ENCODE measurements at places on chromosomes 1 and 21.

DNA sequence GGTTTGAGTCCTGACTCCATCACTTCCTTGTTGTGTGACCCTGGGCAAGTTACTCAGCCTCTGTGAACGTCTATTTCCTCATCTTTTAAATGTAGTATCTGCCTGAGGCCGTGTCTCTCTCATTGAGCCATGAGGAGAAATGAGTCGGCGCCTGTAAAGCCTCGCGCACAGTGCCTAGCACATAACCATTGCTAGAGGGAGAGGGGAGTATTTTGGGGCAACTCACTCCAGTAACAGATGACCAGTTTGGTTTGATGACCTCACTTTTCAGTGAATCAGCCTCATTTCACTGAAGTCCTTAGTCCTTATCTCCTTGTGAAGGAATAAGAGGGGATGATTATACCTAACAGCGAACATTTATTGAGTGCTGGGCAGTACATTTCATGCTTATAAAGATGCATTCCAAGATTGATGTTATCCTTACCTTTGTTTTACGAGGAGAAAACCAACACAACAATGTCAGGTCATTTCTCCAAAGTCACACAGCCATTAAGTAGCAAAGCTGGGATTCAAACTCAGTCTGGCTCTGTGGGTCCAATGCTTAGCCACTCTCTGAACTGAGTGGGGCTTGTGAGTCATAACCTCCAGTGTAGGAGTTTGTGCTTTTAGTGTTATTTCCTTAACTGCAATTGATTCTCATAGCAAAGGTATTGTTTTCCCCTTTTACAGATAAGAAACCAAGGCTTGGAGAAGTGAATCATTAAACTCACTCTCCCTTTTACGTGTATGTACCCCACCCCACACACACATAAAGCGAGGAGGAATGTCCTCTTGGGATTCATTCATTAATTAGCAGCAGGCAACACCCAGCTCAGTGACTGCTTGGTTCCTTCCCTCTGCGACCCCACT lies 25.9 kb downstream of the KCNC4 start:
- peak; percentile 55 for DNase-seq

DNA sequence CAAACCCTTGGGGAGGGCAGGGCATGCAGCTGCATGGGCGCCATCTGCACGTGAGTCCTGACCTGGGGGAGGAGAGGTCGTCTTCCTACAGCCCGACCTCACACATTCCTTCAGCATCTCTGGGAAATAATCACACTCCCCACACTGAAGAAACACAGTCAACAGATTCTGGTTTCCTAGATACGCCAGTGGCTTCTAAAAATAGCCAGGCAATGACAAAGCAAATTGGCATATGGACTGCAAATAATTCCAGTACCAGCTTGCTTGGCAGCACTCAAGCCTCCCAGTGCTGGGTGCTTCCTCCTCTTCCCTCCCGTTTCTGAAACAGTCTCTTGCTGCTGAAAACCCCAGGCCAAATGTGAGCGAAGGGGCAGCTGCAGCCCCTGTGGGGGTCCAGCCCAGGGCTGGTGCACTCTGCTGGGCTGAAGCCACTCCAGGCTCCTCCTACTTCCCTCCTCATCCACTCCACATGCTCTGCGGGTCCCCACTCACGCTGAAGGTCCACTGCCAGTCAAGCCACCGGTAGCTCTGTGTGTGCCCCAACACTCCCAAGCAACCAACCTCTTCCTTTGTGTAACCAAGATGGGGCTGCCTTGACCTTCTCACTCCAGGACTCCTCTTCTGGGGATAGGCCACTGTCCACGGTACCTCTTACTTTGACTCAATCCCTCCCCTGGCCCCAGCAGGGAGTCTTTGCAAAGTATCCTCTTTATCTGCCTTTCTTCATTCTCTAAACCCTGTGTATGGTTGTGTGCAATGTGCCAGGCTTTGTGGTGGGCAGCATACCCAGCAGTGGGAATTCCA lies 69.0 kb downstream of the KCND3 start:
- DNase-seq = no peak

DNA sequence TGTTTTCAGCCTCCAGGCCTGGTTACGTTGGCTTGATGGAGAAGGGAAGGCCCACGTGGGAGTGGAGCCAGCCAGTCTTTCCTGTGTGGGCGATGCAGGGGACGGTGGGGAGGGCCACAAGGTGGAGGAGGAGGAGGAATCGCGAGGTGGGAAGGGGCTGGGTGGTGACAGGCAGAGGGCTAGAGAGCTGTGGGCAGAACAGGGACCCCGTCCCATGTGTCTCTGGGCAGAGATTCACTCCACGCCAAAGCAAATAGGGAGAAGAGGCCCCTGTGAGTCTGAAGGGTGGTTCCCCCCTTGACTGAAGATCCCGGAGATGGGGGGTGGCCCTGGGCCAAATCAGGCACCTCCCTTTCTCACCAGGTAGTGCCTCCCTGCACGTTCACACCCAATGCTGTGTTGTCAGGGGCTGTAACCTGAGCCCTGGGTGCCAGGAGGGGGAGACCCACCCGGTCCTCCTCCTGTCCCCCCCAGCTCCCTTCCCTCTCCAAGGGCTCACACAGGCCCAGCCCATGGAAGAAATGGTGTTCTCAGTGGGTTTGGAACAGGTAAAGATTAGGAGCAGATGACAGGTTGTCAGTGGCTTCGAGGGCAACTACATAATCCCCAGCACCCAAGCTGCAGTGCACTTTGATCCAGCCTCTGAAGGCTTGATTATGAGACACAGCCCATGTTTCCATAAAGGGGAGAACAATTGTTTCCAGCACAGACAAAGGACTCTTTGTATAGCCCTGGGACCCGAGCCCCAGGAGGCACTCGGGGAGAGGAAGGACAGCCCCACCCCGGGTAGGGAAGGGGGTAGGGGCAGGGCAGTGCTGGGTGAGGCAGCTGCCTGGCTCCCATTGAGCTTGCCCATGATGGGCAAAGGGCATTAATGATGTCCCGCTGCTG lies 37.7 kb upstream of the GPR37L1 start:
- no peak for DNase-seq

GRCh38 chr1:69702085-69702484 lies 134.4 kb downstream of the LRRC7 start:
- DNase-seq = no peak

GRCh38 chr1:85943526-85943925 lies 213.0 kb downstream of the COL24A1 start:
- DNase-seq = no peak

- DNase-seq = no peak
Observed at GRCh38 chr1:39394598-39394997, 96.8 kb upstream of the BMP8A start.

DNA sequence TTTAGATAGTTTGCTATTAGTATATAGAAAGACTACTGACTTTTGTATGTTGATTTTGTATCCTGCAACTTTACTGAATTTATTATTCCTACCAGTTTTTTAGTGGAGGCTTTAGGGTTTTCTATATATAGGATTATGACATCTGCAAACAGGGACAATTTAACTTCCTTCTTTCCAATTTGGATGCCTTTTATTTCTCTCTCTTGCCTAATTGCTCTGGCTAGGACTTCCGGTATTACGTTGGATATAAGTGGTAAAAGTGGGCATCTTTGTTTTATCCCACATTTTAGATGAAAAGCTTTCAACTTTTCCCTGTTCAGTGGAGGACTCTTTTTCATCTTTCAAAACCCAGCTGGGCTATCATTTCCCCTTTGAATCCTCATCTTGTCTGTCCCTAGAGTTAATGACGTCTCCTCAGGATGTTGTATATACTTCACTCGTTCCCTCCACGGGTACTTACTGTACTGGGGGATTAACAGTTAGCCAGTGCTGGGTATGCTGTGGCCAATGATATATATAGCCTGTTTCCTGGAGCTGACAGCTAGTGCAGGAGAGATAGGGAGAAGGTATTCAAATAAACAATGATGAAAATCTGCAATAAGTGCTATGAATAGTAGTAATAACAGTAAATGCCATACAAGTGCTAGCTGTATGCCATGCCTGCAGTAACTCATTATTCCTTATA lies 9.8 kb downstream of the ACOT11 start:
- DNase-seq = no peak

DNA sequence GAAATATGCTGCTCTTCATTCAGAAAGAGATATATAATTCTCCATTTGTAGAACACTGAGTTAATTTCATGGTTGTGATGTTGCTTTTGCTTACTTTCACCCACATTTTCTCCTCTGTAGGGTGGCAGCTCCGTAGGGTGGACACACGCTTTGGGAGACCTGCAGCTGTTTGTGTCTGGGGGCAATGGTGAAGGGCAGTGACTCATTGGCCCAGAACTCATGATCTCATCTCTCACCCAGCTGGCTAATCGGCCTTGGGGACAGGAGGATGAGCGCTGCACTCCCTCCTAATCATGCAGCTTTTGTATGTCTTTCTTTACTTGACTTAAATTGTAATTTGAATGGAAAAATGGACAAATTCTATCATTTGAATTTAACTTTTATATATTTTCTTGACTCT lies 9.6 kb downstream of the DISC1 start:
- peak; percentile 56 for DNase-seq

- DNase-seq = no peak
Observed at GRCh38 chr1:100700586-100700985, 19.0 kb upstream of the VCAM1 start.

DNA sequence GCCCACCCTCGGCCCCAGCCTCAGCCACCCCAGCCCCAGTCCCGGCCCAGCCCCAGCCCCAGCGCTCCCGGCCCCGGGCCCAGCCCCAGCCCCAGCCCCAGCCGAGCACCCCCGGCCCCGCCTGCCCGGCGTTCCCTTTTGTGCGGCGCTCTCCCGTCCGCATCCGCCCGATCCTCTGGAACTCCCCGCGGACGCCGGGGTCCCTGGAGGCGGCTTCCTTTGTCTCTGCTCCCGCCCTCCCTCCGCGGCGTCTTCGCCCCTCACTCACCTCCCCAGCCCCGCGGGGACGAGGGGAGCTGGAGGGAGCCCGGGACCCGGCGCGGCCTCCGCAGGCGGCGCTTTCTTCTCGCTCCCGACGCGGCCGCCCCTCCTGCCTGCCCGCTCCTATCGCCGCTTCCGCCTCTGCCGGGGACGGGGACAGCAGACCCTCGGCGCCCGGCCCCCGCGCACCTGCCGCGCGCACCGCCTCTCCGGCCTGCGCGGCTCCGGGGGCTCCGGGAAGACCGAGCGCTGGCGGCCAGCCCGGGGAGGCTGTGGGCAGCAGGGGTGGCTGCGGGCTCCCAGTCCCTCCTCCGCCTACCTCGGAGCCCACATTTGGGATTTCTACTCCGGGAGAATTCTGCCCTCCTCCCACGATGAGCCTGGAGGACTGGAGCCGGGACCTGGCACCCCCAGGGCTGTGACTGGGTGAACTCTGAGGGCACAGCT lies 14.0 kb downstream of the AGRN start:
- DNase-seq = no peak

- no peak for DNase-seq
Observed at GRCh38 chr1:213533125-213533524, 454.6 kb upstream of the PROX1 start.

GRCh38 chr1:167247754-167248153 lies 27.1 kb downstream of the POU2F1 start:
- no peak for DNase-seq

DNA sequence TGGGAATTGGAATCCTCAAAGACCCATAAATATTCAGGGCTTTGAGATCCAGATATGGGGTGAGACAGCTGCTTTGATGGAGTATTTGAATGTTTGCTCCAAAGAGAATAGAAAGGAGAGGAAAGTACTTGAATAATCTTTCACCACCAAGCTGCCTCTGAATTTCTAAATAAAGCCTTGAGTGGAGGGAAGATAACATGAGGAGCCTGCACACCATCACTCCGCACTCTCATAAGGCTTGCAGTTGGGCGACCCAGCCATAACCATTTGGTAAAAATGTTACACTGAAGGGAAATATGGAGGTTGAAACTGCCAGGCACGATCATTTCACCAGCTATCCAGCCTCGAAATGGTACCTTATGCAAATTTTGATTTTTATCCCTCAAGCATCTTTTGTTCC lies 38.4 kb downstream of the VCAM1 start:
- DNase-seq = no peak

DNA sequence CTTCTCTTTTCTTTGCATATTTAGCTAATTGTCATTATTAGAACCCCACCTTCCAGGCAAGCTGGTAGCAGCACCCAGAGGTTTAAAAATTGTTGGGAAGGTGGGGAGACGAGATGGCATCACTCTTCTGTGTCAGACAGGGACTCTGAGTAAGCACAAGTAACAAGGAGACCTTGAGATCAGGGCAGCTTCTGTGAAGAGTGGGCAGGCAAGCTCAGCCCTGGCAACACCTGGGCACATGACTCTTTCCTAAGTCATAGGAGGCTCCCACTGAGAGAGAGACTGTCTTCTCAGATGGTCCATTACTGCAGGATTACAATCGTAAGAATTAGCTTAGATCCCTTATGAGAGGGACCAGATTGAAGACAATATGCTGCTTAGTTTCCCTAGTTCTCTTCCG lies 183.5 kb downstream of the BRINP2 start:
- no peak for DNase-seq

DNA sequence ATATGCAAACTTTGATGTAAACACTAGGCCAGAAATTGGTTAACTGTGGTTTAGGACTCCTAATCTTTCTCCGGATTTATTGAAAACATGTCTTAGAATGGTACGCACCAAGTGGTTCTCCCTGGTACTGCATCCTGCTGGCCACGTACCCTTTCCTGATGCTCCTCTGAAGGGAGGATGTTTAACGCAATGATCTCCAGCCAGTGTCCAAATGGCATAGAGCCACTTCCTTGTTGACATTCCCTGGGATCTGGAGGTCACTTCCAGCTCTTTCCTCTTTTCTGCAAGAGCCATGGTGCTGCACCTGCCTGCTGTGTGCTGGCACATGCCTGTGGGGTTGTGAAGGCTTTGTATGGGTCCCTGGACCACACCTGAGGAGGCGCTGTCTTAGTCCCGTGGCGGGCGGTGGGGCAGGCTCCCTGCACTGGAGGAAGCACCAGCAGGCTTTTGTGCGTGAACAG lies 53.9 kb downstream of the GALNT2 start:
- DNase-seq = no peak

GRCh38 chr1:14735841-14736240 lies 137.4 kb downstream of the KAZN start:
- DNase-seq = no peak

DNA sequence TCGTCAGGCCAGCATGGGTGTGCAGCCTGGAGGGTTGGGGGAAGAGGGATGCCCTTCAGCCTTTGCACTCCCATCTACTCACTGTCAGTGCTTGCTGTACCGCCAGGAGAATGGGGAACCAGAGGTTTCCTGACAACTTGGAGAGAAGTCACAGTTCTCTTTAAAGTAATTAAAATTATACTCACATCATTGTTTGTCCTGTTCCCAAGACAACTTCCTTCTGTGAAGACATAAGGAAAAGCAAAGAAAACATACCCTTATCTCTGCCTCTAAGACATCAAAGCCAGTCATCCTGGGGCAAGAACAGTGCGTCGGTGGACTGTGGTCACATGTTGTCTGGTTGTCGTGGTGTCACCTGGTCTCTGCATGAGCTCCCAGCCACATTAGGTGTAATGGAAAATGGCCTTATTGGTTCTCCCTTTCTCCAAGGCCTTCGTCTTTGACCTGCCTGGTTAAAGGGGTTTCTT lies 17.6 kb downstream of the TRAF5 start:
- no peak for DNase-seq

DNA sequence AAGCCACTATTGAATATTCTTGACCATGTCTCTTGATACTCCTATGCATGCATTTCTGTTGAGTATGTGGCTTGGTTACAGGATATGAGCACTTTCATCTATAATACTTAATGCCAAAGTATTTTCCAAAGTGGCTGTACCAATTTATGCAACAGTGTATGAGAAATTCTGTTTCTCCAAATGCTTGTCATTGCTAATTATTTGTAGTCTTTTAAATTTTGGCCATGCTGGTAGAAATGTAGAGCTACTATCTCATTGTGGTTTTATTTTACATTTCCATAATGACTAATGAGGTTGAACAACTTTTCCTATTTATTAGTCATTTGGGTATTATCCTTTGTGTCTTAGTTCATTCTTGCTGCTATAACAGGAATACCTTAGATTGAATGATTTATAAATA lies 71.4 kb upstream of the TSPAN2 start:
- DNase-seq = no peak
